HL-60 (cell line): ENCODE measurements at places on chromosomes 7 and 10.

DNA sequence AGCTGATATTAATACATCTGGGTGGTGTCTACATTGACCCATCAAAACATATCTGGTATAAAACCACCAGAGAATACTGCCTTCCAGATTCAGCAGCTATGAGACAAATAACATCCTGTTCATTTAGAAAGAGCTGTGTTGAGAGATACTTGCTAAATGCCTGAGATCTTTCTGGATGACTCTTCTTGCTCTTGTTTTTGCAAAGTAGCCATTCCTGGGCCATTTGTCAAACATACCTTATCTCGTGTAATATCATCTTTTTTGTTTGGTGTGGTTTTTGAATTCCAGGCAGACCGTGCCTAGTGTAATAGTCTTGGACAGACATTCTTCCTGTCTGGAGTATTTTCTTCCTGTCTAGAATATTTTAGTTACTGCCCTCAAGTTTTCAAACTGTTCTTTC is 74.7 kb upstream of the PRR15 start:
- no peak for DNase-seq

GRCh38 chr7:43294080-43294630 is 181.7 kb downstream of the HECW1 start:
- DNase-seq = no peak

DNA sequence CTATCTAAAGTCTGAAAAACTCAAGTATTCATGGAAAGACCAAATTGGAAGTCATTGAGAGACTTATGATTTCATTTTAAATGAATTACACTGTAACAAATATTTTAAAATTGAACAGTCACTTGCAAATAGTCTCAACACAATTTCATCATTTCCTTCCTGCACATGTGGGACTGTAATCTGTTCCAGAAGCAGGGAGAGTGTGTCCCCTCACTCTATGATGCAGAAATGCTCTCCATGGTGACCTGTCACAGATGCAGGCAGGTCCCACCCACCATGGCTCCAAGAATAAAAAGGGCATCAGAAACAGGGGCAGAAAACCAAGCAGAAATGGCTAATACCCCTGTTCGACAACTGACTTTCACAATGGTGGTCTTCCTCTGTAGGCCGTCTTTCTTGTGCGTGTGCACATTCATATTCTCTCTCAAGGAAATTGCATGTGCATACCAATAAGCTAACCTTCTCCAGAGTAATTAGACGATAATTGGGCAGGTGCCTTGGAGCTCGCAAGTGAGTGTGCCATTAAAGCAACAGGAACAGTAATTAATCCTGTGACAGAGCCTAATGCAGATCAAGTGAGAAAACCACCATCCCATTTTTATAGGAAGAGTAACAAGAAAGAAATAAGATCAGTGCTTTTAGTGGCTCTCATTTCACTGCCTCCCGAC is 170.9 kb downstream of the ZMYND11 start:
- DNase-seq = no peak

DNA sequence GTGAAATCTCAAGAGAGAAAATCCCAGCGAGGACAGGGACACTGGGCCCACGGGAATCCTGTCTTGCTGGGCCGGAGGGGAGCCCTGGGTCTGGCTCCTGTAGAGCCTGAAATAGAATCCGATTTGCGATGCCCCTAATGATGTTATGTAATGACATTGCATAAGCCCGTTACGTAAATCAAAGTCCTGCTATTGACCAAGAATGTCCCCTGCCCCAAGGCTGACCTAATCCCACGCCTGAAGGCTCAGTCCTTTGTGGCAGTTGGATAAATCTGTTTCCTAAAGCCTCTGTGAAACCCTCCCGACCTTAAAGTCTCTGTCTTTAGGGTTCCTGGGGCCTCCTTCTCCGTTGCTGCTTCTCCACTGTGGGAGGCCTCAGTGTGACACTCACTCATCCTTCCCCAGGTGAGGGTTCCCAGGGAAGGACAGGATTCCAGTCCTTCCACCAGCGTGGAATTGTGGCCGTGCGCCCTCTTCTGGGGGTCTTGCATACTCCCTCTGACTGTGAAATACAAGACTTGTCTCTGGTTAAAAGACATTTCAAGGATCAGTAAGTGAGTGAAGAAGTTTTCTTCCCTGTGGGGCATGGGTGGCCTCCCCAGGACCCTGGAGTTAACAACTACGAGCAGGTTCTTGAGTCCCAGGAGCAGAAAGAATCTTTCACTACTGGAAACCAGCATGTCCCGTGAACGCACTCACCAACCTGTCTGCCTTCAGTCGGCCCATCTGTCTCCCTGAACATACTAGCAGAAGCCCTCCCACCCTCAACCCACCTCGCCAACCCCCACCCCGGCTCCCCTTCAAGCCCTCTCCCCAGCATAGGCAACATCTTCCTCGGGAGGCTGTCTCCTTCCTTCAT is 19.8 kb downstream of the ZNF467 start:
- no peak for DNase-seq

GRCh38 chr7:138167869-138168296 is 91.6 kb downstream of the AKR1D1 start:
- no peak for DNase-seq

GRCh38 chr10:132169031-132169765 is 17.6 kb upstream of the DPYSL4 start:
- no peak for DNase-seq

DNA sequence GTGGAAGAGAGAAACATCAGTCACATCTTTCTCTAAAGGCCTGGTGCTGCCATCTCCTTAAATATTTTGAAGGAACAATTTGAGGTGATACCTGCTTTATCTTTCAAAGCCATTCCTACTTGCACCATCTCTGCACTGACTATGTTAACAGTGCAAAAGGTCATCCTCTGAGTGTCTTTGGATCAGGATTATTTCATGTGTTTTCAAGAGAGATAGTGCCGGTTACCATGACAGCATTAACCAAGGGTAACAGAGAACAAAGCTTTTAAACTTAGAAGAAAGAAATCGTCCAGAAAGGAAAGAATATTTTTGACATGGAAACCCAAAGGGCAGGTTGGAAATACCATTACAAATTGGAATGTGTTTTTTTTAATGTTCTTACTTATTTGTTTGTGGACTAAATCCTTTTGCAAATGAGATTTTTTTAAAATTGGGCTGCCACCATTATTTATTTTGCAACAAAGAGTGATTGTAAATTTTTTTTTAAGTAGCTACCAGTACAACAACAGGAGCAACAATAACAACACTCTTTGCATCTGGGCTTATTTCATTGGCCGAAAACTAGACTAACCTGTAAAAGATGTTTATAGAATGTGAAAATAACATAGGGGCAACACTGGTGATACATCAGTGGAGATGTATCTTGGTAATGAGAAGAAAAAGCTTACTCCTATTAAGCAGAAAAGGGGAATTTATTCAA is 234.2 kb downstream of the CREB5 start:
- DNase-seq = no peak
